Coronary artery (tissue), 2 donors: ENCODE measurements at places on chromosomes 13 and 19.

DNA sequence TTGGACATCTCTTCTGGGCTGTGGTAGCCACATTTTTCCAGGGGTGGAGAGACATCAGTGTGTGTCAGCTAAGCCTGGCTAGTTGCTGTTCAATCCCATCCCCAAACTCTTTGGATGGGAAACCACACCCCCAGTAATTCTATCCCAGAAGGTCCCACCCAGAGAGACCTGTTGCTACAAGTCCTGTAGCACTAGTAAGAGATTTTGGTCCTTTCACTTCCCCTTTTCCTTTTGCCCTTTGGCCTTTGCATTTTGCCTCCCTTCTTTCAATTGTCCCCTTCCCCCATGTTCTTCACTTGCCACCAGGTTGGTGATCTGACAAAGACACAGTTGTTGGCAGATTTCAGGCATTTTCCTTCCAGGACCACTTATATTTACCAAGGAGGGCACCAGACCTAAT, 3.8 kb downstream of the CBY2 start:
- no peak for DNase-seq

GRCh38 chr19:36972571-36972970, 56.4 kb downstream of the ZNF568 start:
- no peak for DNase-seq

DNA sequence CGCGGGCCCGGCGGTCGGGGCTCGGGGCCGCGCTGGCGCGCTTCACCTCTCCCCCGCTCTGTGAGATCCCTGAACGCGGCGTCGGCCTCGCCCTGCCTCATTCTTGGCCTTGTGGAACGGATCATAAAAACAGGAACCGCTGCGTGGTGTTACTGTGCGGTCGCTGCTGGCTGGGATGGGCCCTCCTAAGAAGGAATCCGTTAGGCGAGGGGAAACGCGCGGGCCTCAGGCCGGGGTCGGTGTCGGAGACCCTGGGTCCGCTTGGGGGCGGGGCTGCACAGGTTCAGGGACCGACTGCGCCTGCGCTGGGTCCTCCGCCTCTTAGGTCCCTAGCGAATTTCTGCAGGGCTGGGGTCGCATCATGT, 381 bp downstream of the CKAP2 start:
- peak; percentile 79 for DNase-seq

GRCh38 chr13:45886466-45886865, 34.9 kb upstream of the SIAH3 start:
- no peak for DNase-seq

- no peak for DNase-seq
These were observed 713.7 kb downstream of the SLITRK1 start for GRCh38 chr13:83168590-83168989.

- DNase-seq, result no peak
These were observed 2.5 kb upstream of the GPX4 start for GRCh38 chr19:1101337-1101698.

DNA sequence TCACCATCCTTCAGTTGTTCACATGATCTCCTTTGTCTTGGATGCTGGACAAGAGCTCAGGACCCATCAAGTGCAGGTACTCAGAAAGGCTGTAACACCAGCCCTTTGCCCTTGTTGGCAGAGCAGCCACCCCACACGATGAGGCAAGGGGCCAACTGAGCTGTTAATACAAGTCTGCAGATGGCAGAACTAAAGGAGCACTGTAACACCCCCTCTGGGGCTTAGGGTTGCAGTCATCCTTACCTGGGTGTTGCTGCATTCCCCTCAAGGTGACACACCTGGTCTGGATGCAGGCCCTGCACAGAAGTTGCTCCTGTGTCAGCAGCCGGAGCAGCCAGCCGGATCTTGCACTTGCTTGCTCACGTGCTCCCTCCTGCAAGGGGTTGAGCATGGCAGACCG, 52.0 kb downstream of the STARD13 start:
- DNase-seq, result no peak

DNA sequence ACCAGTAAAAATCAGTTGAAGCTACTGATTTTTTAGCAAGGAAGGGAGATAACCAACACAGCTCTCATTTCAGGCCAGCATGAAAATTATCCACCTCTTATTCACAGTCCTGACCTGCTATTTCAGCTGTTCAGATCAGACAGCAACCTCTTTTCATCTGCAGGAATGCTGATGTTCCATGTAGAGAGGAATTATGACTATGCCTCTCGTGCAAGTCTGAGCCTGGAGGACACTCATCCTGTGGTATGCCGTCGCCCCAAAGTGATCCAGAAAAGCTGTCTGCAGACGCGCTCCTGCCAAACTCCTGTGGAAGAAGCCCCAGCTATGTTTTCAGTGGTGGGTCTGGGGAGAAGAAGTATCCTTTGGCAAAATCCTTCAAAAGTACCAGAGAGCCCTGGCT, 563.5 kb upstream of the SLITRK1 start:
- DNase-seq, result no peak
